ENCODE measurements at places on chromosomes 6 and 20.

DNA sequence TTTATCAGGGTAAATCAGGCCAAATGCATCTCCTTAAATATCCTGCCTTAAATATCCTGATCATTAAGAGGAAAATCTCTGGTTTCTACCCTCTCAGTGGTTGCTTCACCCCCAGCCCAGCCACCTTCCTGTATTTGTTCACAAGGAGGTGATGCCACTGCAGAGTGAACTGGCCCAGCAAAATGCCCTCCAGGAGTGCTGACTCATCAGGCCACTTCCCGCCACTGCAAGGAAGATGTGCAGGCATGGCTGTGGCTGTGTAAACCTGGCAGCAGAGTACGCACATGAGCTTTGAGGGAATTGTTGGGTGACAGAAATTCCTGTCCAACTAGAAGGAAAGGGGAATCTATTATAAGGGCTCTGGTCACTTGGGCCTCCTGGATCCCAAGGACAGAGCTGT, 13.8 kb downstream of the NQO2 start:
- no peak for DNase-seq

GRCh38 chr20:58071991-58072390, 156.5 kb downstream of the ANKRD60 start:
- DNase-seq, result no peak

GRCh38 chr6:158321960-158322359, 9.7 kb downstream of the TULP4 start:
- no peak for DNase-seq

GRCh38 chr6:108877046-108877751, 29.0 kb downstream of the ARMC2 start:
- no peak for DNase-seq

DNA sequence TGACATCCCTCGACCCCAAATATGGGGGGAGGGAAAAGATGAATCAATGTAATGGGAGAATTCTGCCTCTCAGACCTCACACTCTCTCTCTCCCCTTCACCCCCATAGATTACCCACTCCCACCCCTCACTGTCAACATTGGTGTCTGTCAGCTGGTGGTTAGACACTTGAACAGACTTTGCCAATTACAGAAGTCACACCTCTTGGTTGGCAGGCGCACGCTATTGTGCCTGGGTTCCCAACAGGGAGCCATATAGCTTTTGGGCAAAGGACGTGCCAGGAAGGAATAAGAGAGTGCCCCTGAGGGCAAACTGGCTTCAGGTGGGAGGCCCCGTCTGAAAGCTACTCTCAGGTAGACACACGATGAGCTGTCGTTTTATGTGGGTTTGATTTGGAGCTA, 54.1 kb upstream of the FYN start:
- no peak for DNase-seq

GRCh38 chr6:169573883-169574282, 127.9 kb downstream of the WDR27 start:
- DNase-seq, result no peak

GRCh38 chr6:24568683-24569082, 73.9 kb downstream of the ALDH5A1 start:
- DNase-seq, result no peak

DNA sequence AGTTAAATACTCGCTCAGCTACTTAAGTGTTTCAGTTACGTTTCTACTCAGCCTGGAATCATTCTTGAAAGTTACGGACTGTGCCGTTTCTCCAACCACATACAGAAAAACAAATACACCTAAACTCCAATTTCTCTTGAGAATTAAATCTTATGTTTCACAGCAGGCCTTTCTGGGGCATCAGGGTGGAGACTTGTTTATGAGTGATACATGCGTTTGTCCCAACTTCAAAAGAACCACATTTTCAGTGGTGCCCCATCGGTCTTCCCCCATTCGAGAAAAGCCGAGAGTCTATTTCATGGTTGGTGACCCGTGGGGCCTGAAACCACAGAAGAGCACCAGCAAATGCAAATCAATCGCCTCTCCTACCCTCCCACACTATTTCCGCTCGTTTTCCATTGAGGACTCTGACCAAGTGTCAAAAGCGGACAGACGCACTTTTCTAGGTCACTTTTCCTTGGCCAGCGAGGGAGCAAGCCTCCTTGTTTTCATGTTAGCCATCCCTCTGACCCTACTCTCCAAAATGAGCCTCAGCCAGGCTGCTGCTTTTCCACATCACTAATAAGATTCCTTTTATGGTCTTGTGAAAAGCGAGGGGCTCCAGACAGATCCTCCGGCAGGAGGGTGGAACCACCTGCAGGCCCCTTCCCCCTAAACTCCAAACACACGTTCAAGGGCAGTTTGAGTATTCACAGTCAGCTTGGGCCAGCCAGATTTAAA, 3.1 kb downstream of the JAG1 start:
- DNase-seq, result no peak

GRCh38 chr6:2920671-2921112, 17.6 kb upstream of the SERPINB9 start:
- no peak for DNase-seq

Measured in activated CD8-positive, alpha-beta memory T cell treated with anti-CD3 and anti-CD28 coated beads for 1 hour (primary cell).